ENCODE measurements at places on chromosomes 5 and 9. TPM values are rescaled to one million over a fixed set of nuclear protein-coding genes. Genes with fewer than 3 reads are reported as not detected.

Gene DOCK8
- total RNA-seq, result 0.38 TPM

Gene SLC6A3
- total RNA-seq, result not detected

Gene FST
- total RNA-seq, result 38.6 TPM

Gene SHOC1
- total RNA-seq, result not detected

DNA sequence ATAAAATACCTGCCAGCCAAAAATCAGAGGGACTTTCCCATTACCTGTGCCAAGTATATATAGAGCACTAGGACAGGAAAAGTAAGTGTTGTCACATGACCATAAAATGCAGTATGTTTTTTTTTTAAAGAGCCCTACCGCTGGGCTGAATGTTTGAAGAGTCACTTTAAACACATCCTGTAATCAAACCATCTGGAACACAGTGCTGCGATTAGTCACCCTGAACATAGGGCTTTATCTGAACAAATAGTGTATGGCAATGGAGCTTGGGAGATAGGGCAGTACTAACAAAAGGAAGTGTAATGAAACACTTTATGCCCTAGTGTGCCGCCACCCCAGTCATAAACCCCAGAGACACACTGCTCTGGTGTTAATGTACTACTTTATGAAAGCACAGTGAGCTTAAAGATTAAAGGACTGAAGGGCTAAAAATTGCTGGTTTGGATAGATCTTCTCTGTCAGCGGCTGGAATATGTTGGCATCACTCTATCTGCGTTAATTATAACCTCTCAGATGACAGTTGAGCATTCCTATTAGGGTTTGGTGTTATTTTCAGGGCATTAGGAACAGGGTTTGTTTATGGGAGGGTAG, 90.4 kb downstream of the ZNF608 start:
- H3K27me3 ChIP-seq, result no peaks in the 10 kb centered on the region
- H3K4me3 ChIP-seq, result peak overlapping the region; percentile 8
- no peaks in the 10 kb centered on the region for H3K36me3 ChIP-seq
- DNase-seq, result peak; percentile 97
- H3K4me1 ChIP-seq, result peaks cover 96% of the 10 kb centered on the region

GRCh38 chr9:114140850-114141249, 14.5 kb upstream of the COL27A1 start:
- no peak for DNase-seq
- peaks cover 73% of the 10 kb centered on the region for H3K4me1 ChIP-seq
- H3K27ac ChIP-seq, result no peak overlapping the region
- no peaks in the 10 kb centered on the region for H3K27me3 ChIP-seq
- H3K4me3 ChIP-seq, result peak overlapping the region; percentile 39

- H3K4me1 ChIP-seq, result no peaks in the 10 kb centered on the region
- DNase-seq, result peak; percentile 1
- no peak overlapping the region for H3K27ac ChIP-seq
- H3K27me3 ChIP-seq, result no peaks in the 10 kb centered on the region
- H3K36me3 ChIP-seq, result no peaks in the 10 kb centered on the region
- no peak overlapping the region for H3K4me3 ChIP-seq
Measured at GRCh38 chr5:3602785-3603502, 7.3 kb downstream of the IRX1 start.

GRCh38 chr5:73962801-73963425, 336.9 kb downstream of the ARHGEF28 start:
- H3K4me1 ChIP-seq, result no peaks in the 10 kb centered on the region
- DNase-seq, result no peak
- H3K36me3 ChIP-seq, result no peaks in the 10 kb centered on the region
- H3K27ac ChIP-seq, result no peak overlapping the region
- no peaks in the 10 kb centered on the region for H3K27me3 ChIP-seq
- H3K4me3 ChIP-seq, result no peak overlapping the region

DNA sequence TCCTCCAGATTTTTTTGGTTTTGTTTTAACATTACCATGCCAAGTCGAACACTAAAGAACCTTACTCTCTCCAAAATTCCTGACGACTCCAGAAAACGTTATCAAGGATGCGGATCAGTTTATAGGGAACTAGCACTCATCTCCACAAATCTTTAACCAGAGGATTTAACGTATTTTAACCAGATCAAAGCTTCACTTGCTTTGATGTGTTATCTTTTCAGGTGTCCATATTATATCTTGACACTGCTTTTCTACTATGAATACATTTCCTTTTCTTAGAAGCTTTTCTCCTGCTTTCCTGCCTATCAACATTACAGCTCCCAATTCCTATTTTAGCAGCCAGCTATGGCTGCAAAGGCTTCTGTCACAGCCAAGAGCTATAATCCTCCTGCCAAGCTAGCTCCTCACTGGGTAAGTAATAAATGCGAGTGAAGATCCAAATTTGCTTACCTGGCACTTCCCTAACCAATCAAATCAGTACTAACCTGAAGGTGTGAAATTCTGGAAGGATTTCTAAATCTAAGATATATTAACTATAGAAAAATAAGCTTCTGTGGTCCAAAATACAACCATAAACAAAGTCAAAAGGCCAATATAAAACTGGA, 60.2 kb downstream of the CDC14B start:
- peaks cover 75% of the 10 kb centered on the region for H3K4me1 ChIP-seq
- peak; percentile 23 for DNase-seq
- H3K4me3 ChIP-seq, result no peak overlapping the region
- peaks cover 15% of the 10 kb centered on the region for H3K36me3 ChIP-seq
- peak overlapping the region; percentile 43 for H3K27ac ChIP-seq

DNA sequence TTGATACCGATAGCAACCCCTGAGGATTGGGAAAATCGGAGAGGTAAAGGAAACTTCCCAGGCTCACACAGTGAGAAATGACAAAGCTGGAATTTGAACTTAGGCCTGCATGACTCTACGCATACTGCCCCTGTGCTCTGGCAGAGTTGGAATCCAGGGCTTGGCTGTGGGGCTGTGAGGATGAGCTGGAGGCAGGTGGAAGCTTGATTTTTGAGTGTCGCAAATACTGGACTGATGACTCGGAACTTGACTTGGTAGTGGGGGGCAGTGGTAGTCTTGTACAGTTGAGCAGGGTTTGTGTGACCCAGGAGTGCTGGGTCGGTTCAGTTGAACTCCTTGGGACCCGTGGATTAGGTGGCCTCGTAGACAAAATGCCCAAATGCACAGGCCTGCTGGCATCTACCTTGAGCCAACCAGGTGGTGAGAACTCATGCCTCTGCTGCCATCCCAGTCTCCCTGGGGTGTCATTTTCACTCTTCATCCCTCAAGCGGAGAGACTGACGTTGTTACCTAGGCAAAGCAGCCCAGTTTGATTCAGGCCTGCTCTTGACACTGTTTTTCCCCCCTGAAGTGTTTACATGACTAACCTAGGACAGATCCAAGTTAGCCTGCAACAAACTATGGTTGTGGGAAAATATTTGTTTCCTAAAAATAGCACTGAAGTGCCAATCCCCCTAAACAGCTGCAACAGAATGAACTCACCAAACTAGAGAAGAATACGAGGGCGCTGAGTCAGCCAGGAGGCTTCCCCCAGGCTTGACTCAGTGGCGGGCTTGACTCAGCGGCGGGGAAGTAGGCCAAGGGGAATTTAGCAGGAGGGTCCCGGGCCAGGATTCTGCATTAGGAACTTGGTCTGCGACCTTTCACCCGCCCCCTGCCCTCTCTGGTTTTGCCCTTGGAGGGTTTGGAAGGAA, 45.7 kb upstream of the ORM1 start:
- no peaks in the 10 kb centered on the region for H3K27me3 ChIP-seq
- DNase-seq, result no peak
- peaks cover 31% of the 10 kb centered on the region for H3K36me3 ChIP-seq
- H3K4me3 ChIP-seq, result no peak overlapping the region
- no peak overlapping the region for H3K27ac ChIP-seq

DNA sequence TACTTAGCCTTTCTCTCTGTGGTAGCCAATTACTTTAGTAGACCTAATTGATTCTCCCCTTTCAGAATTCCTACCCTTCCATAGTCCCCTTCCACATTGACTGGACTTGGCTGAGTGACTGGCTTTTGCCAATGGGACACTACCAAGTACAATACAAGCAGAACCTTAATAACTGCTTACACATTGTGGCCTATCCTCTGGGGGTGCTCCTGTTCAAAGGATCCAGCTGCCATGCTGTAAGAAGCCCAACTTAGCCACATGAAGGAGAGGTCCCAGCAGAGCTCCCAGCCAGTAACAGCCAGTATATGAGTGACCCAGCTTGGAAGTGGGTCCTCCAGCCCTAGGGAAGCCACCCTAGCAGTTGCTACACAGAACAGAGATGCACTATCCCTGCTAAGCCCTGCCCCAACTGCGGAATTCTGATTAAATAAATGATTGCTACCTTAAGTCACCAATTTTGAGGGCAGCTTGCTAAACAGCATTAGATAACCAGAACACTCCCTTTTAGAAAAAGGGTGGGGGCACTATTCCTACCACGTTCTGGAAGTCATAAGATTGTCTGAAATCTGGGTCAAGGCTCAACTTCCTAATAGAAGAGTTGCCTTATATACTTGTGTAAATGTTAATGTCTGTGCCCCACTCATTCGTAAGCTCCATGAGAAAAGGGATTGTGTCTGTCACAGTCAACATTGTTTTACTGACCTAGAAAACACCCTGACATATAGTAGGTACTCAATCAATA, 11.1 kb upstream of the APTX start:
- no peaks in the 10 kb centered on the region for H3K27me3 ChIP-seq
- no peaks in the 10 kb centered on the region for H3K36me3 ChIP-seq
- peaks cover 17% of the 10 kb centered on the region for H3K4me1 ChIP-seq
- H3K4me3 ChIP-seq, result no peak overlapping the region
- no peak for DNase-seq
- no peak overlapping the region for H3K27ac ChIP-seq

- no peaks in the 10 kb centered on the region for H3K36me3 ChIP-seq
- H3K4me3 ChIP-seq, result no peak overlapping the region
- no peaks in the 10 kb centered on the region for H3K27me3 ChIP-seq
- DNase-seq, result no peak
- no peak overlapping the region for H3K27ac ChIP-seq
- H3K4me1 ChIP-seq, result no peaks in the 10 kb centered on the region
Measured at GRCh38 chr5:15529013-15529412, 29.0 kb downstream of the FBXL7 start.

DNA sequence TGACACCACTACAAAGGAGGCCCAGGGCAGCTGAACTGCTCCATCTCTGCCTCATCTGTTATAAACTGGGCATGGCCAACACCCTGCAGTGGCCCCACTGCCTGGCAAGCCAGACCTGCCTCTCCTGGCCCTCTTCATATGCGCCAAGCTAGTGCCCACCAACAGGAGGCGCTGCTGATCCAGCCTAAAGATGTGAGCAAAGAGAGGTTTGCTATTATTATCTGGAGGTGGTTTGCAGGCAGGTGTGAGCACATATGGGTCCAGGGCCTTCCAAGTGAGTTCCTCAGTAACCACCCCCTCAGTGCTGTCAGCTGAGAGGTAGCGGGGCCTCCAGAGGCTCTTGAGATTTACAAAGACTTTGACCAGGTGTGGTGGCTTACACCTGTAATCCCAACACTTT, 232.2 kb downstream of the SYK start:
- no peak overlapping the region for H3K27ac ChIP-seq
- DNase-seq, result peak; percentile 13
- no peaks in the 10 kb centered on the region for H3K27me3 ChIP-seq
- H3K4me3 ChIP-seq, result no peak overlapping the region

DNA sequence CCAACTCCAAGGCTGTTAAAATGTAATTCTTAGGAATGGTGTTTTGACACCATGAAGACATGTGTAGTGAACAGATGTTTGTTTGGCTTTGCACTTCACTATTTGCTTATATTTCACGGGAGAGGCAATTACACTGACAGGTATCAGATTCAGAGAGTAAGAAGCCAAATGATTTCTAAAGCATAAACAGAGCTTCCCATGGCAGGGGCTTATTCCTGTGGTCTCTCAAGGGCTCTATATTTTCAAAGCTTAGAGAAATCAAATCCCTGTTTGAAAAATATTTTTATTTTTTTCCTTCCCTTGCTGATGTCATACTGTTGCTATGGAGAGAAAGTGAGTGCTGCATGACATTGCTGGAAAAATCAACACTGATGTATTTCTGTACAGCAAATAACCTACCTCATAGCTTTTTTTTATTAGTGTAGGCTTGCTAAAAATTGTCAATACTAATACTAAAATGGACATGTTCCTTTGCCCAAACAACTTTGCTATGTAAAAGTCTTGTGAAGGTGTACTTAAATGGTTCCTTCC, 161.4 kb downstream of the GIN1 start:
- no peaks in the 10 kb centered on the region for H3K36me3 ChIP-seq
- DNase-seq, result no peak
- H3K4me1 ChIP-seq, result no peaks in the 10 kb centered on the region
- H3K4me3 ChIP-seq, result no peak overlapping the region
- no peak overlapping the region for H3K27ac ChIP-seq

- peak; percentile 98 for DNase-seq
- peaks cover 17% of the 10 kb centered on the region for H3K36me3 ChIP-seq
- peaks cover 34% of the 10 kb centered on the region for H3K4me1 ChIP-seq
- H3K4me3 ChIP-seq, result peak overlapping the region; percentile 77
Measured at GRCh38 chr5:27472000-27472763, 433.8 kb upstream of the CDH9 start.

DNA sequence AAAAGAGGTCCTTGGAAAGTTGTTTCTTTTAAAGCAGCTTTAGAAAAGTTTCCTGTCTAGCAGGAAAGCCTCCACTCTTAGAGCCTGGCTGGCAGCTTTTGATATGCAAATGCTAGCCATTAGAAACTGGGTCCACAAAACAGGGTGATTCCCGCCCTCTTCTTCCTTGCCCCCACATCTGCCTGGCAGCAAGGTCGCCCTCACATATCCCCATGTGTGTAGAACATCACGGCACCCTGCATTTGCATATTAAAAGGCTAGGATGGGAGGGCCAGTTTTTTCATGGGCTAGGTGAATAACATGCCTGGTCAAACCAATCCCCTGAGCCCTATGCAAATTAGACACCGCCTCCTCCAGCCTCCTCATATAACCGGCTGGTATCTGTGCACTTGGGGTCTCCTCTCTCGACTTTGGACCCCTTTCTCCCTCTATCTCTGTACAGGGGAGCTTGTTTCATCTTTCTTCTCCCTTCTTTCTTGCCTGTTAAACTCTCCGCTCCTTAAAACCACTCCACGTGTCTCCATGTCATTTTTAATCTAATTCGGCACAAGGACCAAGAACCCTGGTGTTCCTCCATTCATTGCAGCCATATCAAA, 426.8 kb upstream of the CTNND2 start:
- no peak for DNase-seq
- no peaks in the 10 kb centered on the region for H3K27me3 ChIP-seq
- no peaks in the 10 kb centered on the region for H3K36me3 ChIP-seq
- no peaks in the 10 kb centered on the region for H3K4me1 ChIP-seq

DNA sequence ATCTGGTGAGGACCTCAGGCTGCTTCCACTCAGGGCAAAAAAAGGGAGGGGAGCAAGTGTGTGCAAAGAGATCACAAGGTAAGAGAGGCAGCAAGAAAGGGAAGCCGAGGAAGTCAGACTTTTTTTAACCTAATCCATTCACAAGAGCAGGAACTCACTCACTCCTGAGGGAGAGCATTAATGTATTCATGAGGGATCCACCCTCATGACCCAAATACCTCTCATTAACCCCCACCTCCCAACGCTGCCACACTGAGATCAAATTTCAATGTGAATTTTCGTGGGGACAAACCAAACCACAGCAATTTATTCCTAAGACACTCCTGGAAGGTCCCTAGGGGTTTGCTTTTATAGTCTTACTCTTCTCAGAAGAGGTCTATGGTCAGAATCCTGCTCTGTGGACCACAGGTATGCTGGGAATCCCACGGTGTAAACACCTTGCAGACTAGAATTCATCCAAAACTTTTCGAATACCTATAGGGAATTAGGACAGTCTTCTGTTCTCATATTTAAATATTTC, 108.7 kb downstream of the HSD17B3 start:
- H3K4me1 ChIP-seq, result no peaks in the 10 kb centered on the region
- H3K36me3 ChIP-seq, result no peaks in the 10 kb centered on the region
- peaks cover 9% of the 10 kb centered on the region for H3K27me3 ChIP-seq
- DNase-seq, result no peak

GRCh38 chr5:71903808-71904207, 184.7 kb downstream of the CARTPT start:
- no peak overlapping the region for H3K4me3 ChIP-seq
- H3K27me3 ChIP-seq, result no peaks in the 10 kb centered on the region
- H3K27ac ChIP-seq, result no peak overlapping the region
- no peak for DNase-seq
- no peaks in the 10 kb centered on the region for H3K36me3 ChIP-seq
